ENCODE measurements at places on chromosomes 3 and 15.

DNA sequence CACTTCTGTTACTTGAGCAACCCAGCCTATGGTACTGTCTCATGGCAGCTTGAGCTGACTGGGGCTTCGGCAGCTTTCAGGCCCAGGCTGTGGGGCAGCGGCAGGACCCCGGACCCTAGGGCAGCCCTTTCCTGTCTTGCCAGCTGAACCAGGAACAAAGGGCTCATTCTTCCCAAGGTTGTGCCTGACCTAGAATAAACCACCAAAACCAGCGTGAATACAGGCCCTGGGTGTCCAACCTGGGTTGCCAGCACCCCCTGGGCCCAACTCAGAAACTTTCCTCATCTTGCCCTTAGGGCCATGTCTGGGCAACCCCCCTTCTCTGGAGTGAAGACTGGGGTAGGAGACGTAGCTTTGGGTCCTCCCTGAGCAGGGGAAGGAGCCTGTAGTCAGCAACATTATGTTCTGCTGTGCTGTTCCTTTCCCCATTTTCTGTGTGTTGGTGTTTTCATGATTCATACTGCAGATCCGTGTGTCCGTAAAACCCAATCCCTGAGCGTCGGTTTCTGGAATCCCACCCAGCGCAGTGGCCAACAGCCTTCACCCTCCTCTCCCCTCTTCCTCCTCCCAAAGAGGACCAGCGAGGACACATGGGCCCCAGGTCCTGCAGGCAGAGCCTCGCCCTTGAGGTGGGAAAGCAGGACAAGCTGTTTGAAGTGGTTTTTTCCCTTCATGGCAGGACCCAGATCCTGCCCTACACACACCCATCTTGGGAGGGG lies 33.5 kb downstream of the TKT start:
- DNase-seq: no peak

GRCh38 chr15:101246391-101246790 lies 5.5 kb downstream of the CHSY1 start:
- DNase-seq: no peak

GRCh38 chr3:136194409-136195257 lies 1.5 kb downstream of the MSL2 start:
- DNase-seq: peak; percentile 76

DNA sequence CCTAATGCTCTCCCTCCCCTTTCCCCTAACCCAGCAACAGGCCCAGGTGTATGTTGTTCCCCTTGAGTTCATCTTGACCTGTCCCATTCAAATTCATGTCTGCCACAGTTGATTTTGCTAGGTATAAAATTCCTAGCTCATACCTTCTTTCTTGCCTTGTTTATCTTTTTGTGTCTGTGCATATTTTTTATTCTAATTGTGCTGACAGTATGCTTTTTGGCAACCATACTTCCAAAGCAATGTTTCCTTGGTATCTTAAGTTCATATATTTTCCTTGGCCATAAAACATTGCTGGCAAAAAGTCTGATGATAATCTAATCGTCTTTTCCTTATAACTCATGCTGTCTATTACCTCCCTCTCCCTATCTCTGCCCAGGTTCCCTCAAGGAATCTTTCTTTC lies 15.5 kb downstream of the LNP1 start:
- no peak for DNase-seq

DNA sequence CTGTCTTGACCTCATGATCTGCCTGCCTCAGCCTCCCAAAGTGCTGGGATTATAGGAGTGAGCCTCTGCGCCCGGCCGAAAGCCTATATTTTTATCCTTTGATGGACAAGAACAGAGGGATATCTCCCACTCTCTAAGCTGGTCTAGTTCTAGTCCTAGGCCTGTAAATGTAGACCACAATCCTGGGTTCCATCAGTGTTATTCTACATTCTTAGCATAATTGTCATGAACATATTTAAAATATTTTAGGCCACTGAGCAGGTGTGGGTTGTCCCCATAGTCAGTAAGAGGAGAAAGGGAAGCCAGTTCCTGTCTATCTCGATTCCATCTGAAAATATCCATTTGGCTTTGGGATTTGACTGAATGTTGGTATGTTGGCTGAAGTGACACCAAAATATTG lies 118.1 kb downstream of the EBLN2 start:
- no peak for DNase-seq

DNA sequence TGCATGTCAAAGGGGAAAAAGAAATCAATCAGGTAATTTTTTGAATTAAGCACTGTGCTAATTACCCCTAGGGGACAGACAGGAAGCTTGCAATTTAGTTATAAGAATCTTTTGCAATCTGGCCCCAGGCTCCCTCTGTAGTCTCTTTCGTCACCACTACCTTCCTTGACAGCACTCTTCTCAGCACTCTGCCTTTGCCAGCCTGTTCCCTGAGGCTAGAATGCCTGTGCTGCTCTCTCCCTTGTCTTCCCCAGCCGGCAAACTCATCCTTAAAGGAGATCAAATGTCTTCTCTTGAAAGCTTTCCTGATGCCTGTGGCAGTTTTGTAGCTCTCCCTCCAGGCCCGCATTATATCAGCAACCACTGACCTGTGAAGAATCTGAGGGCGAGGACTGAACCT lies 32.4 kb upstream of the PRTG start:
- no peak for DNase-seq

DNA sequence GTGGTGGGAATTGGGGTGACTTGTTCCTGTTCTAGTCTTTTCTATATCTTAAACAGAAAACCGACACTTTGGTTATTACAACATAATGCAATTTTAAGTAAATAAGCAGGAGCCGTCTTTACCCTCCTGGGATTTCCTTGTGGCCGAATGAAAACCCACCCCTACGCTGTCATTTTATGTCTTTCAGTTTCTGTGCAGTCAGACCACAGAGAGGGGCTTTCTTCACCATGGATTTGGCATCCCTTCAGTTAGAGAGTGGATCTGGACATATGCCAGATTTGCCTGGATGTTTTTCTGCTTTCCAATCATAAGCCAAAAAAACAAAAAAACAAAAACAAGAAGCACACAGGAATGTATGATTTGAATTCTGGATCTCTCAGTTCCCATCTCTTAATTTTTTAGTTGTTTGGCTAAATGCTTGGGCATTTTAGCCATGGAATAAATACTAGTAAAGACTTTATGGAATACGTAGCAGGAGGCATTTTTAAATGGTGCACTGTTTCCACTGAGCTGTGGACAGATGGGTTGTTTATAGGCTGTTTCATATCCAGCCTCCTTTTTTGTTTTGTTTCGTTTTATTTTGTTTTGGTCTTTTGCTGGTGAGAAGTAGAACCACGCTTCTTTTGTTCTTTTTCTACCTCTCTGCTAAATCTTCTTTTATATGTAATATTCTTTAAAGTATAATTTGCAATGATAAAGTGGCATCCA lies 272.9 kb downstream of the FEZF2 start:
- no peak for DNase-seq

GRCh38 chr3:187840856-187841255 lies 95.6 kb upstream of the BCL6 start:
- no peak for DNase-seq

DNA sequence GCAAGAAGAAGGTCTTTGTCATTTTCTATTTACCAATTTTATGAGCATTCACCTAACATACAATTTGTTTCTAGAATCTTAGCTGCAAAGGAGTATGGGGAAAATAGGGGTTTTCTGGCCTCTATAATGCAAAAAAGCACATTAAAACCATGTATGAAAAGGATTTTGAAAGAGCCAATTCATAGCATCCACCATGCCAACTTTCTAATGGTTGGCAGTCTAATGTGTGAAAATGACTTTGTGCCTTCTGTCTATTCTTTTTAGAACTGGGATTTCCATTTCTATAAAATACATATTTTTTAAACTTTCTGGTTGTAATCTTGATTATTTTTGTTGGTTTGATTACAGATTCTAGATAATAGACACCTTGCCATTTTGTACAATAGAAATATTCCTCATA lies 333.7 kb upstream of the CNTN6 start:
- no peak for DNase-seq

DNA sequence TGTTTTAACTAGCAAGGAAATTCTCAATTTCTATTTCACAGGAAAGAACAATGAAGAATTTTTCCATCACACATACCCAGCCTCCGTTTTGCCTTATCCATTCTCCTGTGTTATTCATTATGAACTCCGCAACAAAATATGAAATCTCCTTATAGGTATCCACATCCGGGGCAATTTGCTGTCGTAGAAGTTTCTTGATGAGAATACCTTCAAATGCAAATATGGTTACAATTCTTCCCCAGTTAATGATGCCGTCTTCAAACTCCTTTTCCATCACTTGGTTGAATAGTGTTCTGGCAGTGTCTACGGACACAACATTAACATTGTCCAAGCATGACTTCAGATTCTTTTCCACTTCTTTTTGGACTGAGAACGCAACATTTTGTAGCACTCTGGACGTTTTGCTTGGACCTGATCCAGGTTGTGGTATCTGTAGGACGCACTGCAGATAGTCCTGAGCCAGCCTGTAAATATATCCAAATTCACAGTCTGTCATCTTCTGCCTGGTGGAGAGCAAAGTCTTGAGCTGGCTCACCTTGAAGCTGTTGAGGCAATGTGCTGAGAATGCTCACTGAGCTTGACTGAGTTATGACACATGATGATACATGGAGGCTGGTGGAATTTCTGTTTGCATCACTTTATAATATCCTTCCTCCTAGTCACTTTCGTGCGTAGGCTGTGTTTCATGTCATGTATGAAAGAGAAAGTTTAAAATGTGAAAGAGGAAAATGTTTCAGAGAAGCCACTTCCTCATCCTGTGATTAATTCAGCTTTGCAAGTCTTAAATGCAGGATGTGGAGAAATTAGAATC lies at the start of gene BCL2A1:
Gene BCL2A1, minus strand, starts transcription at position 573 of the 811 bp plus-strand sequence. Its CDS starts 77 bp downstream, at position 496.
- DNase-seq: peak; percentile 44

DNA sequence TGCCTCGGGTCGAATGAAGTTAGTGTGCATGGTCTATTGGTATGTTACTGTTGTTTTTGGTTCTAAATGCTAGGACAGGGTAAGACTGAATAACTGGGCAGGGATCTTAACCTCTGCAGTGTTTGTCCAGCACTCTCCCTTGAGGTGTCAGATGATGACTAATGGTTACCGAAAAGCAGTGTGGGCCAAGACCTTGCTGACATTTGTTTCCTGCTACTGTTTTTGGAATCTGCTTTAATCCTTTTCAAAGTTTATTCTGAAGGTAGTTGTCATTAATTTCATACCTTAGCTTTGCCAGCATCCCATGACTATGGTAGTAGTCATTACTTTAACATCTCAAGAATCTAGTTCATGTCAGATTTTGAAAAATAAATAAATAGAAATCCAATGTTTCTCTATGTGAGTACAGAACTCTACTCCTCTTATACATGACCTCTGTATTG lies 117.0 kb downstream of the P3H2 start:
- no peak for DNase-seq

DNA sequence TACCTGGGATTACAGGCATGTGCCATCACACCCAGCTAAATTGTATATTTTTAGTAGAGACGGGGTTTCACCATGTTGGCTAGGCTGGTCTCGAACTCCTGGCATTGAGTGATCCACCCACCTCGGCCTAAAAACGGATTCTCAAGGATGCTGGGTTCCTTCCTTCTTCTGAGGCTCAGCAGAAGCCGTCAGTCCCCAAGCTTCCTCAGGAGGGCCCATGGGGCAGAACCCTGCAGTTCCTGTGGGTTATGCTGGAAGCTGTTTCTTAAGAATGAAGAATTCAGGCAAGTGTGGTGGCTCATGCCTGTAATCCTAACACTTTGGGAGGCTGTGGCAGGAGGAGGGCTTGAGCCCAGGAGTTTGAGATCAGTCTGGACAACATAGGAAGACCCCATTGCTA lies 29.0 kb upstream of the ZNF710 start:
- DNase-seq: no peak

GRCh38 chr15:61715082-61715481 lies 345.2 kb downstream of the VPS13C start:
- DNase-seq: no peak

DNA sequence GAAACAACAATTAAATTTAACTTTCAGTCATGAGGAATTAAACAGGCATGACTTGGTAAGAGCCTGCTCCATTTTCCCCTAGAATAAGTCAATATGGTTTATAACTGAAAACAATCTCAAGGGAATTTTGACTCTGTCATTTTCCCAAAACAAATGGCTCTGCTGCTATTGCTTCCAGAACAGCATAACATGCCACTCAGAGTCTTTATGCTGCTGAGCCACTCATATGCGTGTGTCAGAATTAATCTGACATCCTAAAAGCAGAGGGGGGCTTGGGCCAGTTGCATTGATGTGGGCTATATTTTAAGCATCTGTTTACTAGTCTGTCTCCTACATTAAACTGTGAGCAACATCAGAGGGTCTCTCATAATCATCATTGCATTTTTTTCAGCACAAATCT lies 111.1 kb upstream of the ABI3BP start:
- DNase-seq: no peak

- DNase-seq: no peak
Observed at GRCh38 chr3:116037954-116038911, 407.1 kb downstream of the LSAMP start.

DNA sequence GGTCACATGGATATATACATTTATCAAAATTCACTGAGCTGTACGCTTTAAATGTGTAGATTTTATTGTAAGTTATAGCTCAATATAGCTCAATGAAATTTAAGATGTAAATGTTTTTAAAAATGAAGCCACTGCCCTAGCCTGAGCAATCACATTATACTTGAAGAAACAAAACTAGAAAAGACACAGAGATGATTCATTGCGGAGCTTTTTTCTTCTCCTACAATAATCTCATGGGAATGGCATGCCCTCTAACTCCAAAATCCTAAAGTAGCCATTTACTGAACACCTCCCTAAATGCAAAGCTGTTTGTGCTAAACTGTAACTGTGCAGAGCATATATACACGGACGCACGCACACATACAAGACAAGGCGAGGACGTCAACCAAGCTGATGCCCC lies 84.2 kb downstream of the MYO9A start:
- no peak for DNase-seq

All from effector CD4-positive, alpha-beta T cell (primary cell).